ENCODE measurements at places on chromosomes 7 and 10.
A peak's percentile ranks its signal among the peaks of the same experiment; 100 is the strongest.

GRCh38 chr10:102120991-102121738 lies 997 bp upstream of the LDB1 start:
- peak overlapping the region; percentile 74 for H3K4me3 ChIP-seq
- H3K4me1 ChIP-seq = no peaks in the 10 kb centered on the region
- H3K27me3 ChIP-seq = no peaks in the 10 kb centered on the region
- no peak overlapping the region for H3K27ac ChIP-seq

GRCh38 chr10:72850861-72851260 lies 42.7 kb upstream of the OIT3 start:
- no peak for DNase-seq
- peaks cover 20% of the 10 kb centered on the region for H3K4me1 ChIP-seq
- H3K4me3 ChIP-seq = no peak overlapping the region
- no peaks in the 10 kb centered on the region for H3K27me3 ChIP-seq

GRCh38 chr7:46651561-46652088 lies 730.6 kb upstream of the IGFBP3 start:
- peak; percentile 90 for DNase-seq
- peak overlapping the region; percentile 96 for H3K27ac ChIP-seq
- H3K4me3 ChIP-seq = no peak overlapping the region
- no peaks in the 10 kb centered on the region for H3K36me3 ChIP-seq

- no peaks in the 10 kb centered on the region for H3K36me3 ChIP-seq
- DNase-seq = no peak
- no peak overlapping the region for H3K27ac ChIP-seq
- peaks cover 79% of the 10 kb centered on the region for H3K27me3 ChIP-seq
- no peak overlapping the region for H3K4me3 ChIP-seq
These were observed 320.4 kb downstream of the PLXNA4 start for GRCh38 chr7:132255898-132256297.

DNA sequence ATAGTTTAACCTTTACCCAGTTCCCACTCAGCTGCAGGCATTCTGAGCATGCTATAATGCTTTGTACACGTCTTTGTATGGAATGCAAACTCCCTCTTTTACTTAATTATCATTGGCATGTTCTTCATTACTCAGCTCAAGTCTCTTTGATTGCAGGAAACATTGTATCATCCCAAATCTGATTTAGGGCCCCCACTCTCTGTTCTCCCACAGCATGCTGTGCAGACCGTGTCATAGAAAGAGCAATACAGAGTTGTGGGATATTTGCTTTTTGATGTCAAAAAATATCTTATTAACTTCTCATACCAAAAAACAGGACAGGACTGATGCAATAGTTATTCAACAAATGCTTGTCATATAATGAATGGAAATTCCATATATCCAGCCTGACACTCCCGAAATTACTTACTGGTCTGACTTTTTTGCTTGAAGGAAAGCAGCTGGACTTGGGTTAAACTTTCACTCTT lies 1081.5 kb upstream of the C7orf33 start:
- H3K36me3 ChIP-seq = no peaks in the 10 kb centered on the region
- DNase-seq = no peak
- H3K27ac ChIP-seq = no peak overlapping the region
- H3K27me3 ChIP-seq = peaks cover 12% of the 10 kb centered on the region
- H3K4me3 ChIP-seq = no peak overlapping the region

GRCh38 chr7:64888901-64889685 lies 14.0 kb upstream of the ZNF273 start:
- peaks cover 41% of the 10 kb centered on the region for H3K27me3 ChIP-seq
- no peaks in the 10 kb centered on the region for H3K36me3 ChIP-seq
- no peak for DNase-seq
- no peak overlapping the region for H3K27ac ChIP-seq
- no peak overlapping the region for H3K4me3 ChIP-seq

GRCh38 chr10:597976-598375 lies 91.5 kb downstream of the DIP2C start:
- no peak for DNase-seq
- no peak overlapping the region for H3K27ac ChIP-seq
- peaks cover 77% of the 10 kb centered on the region for H3K27me3 ChIP-seq
- no peaks in the 10 kb centered on the region for H3K4me1 ChIP-seq
- H3K4me3 ChIP-seq = no peak overlapping the region

GRCh38 chr7:136890399-136890798 lies 21.9 kb downstream of the CHRM2 start:
- H3K27me3 ChIP-seq = no peaks in the 10 kb centered on the region
- H3K4me3 ChIP-seq = no peak overlapping the region
- H3K36me3 ChIP-seq = no peaks in the 10 kb centered on the region
- no peaks in the 10 kb centered on the region for H3K4me1 ChIP-seq

DNA sequence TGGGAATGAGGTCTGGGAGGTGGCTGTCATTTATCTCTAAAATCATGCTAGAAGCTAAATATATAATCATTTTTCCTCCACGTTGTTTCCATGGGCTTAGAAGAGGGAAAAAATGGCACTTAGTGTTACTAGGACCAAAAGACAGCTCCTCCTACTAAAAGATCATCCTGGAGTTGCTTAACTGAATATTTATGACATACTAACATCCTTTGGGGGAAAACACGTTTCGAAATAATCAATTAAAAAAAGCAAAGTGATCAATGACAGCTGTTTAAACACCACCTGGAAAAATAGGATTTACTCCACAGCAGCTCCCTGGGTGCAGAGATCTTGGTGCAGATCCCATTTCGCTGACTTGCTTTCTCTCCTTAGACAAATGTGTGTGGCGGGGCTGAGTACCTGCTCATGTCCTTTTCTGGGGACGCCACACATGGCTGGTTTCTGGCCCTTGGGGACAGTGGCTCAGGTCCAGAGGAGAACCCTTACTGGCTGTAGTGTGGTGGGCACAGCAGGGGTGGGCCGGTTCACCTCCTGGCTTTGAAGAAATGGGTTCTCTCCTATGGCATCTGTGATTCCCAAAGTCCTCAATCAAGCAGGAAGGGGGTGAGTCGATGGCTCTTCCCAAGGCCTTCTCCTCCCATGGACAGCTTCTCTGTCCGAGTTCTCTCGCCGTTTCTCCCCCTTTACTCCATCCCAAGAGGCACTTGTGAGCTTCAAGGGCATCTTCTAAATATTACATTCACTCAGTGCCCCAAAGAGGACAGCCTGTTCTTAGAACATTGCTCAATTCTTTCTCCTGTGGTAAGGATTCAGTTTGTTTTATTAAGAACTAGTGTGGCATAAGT lies 156.4 kb upstream of the KLF14 start:
- no peak for DNase-seq
- H3K27me3 ChIP-seq = no peaks in the 10 kb centered on the region
- no peak overlapping the region for H3K4me3 ChIP-seq
- peaks cover 70% of the 10 kb centered on the region for H3K36me3 ChIP-seq
- peak overlapping the region; percentile 76 for H3K27ac ChIP-seq

- H3K4me1 ChIP-seq = peaks cover 11% of the 10 kb centered on the region
- no peak overlapping the region for H3K27ac ChIP-seq
- H3K36me3 ChIP-seq = no peaks in the 10 kb centered on the region
- no peak overlapping the region for H3K4me3 ChIP-seq
These were observed 10.7 kb upstream of the ANK3 start for GRCh38 chr10:60400366-60400765.

DNA sequence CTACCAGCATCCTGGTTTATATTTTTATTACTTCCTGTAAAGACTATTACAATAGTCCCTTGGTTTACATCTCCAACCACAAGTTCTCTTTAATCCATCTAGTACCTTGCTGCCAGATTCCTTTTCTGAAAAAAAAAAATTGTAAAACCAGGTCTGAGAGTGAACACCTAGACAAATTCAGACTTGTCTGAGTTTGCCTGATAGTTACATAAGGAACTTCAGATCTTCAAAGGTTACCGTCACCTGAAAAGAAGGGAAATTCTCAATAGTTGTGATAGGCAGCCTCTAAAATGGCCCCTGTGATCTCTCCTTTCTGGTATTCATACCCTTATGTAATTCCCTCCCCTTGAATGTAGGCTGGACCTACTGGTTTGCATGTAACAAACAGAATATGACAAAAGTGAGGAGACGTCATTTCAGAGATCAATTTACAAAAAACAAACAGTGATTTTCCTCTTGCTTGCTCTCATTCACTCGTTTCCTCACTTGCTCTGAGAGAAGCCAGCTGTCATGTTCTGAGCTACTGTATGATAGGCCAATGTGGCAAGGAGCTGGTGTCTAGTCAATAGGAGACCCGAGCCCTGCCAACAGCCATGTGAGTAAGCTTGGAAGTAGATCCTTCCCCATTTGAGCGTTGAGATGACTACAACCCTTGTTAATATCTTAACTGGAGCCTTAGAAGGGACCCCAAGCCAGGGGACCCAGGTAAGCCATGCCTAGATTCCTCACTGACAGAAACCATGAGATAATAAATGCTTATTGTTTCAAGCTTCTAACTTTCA lies 110.9 kb upstream of the LSM8 start:
- DNase-seq = no peak
- H3K36me3 ChIP-seq = no peaks in the 10 kb centered on the region
- no peak overlapping the region for H3K4me3 ChIP-seq
- no peak overlapping the region for H3K27ac ChIP-seq

DNA sequence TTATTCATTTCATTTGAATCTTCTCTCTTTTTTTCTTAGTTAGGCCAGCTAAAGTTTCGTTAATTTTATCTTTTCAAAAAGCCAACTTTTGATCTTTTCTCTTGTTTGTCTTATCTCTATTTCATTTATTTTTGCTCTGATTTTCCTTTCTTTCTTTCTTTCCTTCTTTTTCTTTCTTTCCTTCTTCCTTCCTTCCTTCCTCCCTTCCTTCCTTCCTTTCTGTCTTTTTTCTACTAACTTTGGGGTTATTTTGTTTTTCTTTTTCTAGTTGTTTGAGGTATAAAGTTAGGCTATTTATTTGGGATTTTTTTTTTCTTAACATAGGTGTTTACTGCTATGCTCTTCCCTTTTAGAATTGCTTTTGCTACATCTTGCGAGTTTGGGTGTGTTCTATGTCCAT lies 13.2 kb upstream of the ASB15 start:
- H3K4me3 ChIP-seq = no peak overlapping the region
- no peaks in the 10 kb centered on the region for H3K36me3 ChIP-seq
- no peak for DNase-seq
- H3K4me1 ChIP-seq = no peaks in the 10 kb centered on the region
- no peak overlapping the region for H3K27ac ChIP-seq

DNA sequence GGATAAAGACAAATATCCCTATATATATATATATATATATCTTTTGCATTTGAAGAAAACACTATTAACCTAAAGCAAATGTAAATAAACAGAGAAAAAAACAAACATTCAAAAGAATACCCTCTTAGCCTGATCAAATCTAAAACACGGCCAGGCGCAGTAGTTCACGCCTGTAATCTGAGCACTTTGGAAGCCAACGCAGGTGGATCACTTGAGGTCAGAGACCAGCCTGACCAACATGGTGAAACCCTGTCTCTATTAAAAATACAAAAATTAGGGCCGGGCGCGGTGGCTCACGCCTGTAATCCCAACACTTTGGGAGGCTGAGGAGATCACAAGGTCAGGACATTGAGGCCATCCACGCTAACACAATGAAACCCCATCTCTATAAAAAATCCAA lies 9.2 kb downstream of the ANXA7 start:
- peaks cover 19% of the 10 kb centered on the region for H3K4me1 ChIP-seq
- no peak overlapping the region for H3K27ac ChIP-seq
- DNase-seq = no peak
- H3K36me3 ChIP-seq = peaks cover 20% of the 10 kb centered on the region

DNA sequence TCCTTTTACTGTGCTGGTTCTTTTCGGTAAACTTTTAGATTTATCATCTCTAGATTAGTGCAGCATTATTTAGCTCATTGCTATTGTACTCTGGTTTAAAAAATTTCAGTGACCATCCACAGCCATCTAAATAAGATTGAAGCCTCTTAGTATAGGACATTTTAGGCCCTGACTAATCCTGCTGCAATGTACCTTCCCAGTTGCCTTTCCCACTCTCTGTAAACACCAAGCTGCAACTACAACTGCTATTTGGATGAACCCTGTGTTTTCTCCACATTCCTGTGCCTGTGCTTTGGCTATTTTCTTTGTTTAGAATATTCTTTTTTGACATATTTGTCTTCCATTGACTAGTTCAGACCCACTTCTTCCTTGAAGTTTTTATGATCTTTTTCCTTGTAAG lies 314.6 kb downstream of the AUTS2 start:
- H3K4me3 ChIP-seq = no peak overlapping the region
- H3K27ac ChIP-seq = no peak overlapping the region
- H3K27me3 ChIP-seq = no peaks in the 10 kb centered on the region
- no peak for DNase-seq
- H3K36me3 ChIP-seq = no peaks in the 10 kb centered on the region
- H3K4me1 ChIP-seq = no peaks in the 10 kb centered on the region

DNA sequence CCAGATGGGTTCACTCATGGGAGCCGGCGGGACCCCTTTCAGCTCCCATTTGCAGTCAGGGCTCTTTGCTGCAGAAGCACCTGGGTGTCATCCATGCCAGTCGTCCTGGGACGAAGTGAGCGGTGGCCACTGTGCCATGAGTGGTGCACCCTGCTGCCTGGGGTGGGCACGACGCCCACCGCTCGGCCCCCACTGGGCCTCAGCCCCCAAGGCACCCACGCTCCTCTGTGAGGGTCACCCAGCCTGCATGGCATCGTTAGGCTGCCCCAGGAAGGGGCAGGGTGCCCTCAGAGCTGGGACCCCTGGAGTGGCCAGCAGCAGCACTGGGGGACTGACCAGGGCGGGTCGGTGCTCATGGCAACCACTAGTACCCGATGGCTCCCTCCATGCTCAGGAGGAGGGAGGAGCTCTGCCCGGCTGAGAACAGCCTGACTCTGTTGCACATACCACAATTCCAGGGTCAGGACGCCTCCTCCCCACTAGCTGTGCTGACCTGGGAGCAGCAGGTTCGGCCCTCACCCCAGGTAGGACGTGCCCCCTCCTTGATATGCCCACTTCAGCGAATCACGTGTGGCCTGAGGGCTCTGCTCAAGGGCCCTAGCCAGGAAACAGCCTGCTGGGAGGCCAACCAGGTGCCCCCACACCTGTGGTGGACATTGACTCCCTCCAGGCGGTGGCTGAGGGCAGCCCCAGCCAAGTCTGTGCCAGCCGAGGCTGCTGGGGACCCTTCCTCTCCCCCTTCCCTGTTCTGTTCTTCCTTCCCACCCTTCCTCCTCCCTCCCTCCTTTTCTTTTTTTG lies 28.5 kb upstream of the CFAP46 start:
- H3K4me3 ChIP-seq = no peak overlapping the region
- H3K27ac ChIP-seq = no peak overlapping the region
- peaks cover 87% of the 10 kb centered on the region for H3K27me3 ChIP-seq
- no peaks in the 10 kb centered on the region for H3K36me3 ChIP-seq

- no peak for DNase-seq
- no peaks in the 10 kb centered on the region for H3K4me1 ChIP-seq
- H3K27ac ChIP-seq = no peak overlapping the region
- no peaks in the 10 kb centered on the region for H3K36me3 ChIP-seq
These were observed 365.3 kb downstream of the PARD3 start for GRCh38 chr10:34449836-34450235.

DNA sequence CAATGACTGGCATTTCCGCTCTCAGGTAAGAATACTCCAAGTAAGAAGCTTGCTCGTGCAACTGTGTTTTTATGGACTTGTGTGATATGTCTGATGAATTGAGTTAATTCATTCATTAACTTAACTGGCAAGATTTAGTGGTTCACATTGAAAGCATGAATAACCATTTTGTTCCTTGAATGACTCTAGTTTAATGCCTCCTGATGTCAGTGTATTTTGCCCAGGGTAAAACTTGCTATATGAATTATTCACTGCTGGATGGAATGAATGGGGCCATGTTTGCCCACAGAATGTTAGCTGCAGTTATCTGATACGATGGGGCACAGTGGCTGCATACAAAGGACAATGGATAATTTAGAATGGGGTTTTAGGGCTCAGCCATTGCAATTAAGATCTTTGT lies 124.1 kb downstream of the ZNF365 start:
- H3K27ac ChIP-seq = no peak overlapping the region
- no peak for DNase-seq
- no peak overlapping the region for H3K4me3 ChIP-seq
- H3K36me3 ChIP-seq = no peaks in the 10 kb centered on the region
- peaks cover 3% of the 10 kb centered on the region for H3K27me3 ChIP-seq
- H3K4me1 ChIP-seq = no peaks in the 10 kb centered on the region
